ENCODE measurements at places on chromosomes 6 and 20.

DNA sequence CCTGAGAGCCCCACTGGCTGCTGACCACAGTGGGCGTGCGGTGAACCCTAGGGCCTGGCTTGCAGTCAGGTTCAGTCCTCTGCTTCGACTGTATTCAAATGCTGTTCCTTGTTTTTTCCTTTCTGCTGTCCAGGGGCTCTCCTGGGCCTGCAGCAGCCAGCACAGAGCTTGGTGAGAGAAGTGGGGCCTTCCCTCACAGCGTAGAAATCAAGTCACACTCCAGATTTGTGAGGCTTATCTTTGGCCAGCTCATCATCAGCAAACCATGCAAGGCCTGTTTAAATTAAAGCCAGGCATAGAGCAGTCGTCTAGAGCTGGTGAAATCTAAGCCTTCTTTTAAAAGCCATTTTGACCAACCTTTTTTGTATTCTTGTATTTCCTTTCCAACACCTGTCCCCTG is 8.4 kb downstream of the FAM120B start:
- no peak for DNase-seq

DNA sequence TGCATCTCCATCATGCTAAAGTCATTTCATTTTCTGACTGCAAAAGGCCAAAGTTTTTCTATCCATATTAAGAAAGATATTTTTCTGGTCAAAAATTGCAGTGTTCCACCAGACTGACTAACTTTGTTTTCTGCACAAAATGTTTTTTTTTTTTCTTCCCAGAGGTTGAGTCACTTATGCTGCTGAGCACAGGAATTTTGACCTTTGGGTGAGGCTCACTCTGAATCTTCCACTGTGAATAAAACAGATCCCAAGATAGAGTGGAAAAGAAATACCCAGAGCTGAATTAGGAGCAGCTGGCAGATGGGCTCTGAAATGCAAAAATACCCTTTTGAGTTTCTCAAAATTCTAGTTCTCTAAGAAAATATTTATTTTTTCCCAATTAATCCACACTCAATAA is 996.8 kb downstream of the KIF16B start:
- DNase-seq = no peak

DNA sequence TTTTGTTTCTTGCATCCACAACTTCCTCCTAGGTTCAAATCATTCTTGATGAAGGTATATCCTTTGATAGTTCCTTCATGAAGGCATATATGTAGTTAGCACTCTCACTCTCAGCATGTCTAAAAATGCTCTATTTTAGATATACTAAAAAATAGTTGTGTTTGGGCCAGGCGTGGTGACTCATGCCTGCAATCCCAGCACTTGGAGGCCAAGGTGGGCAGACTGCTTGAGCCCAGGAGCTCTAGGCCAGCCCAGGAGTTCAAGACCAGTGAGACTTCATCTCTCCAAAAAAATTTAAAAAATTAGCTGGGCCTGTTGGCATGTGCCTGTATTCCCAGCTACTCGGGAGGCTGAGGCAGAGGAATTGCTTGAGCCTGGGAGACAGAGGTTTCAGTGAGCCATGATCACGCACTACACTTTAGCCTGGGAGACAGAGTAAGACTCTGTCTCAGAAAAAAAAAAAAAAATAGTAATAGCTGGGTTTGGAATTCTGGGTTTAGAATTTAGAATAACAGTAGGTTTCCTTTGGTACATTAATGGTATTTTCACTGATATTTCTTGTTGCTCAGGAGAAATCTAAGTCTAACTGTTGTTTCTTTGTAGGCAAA is 7.0 kb downstream of the SERAC1 start:
- no peak for DNase-seq

- DNase-seq = no peak
Measured at GRCh38 chr20:50848846-50849673, 54.2 kb downstream of the BCAS4 start.

DNA sequence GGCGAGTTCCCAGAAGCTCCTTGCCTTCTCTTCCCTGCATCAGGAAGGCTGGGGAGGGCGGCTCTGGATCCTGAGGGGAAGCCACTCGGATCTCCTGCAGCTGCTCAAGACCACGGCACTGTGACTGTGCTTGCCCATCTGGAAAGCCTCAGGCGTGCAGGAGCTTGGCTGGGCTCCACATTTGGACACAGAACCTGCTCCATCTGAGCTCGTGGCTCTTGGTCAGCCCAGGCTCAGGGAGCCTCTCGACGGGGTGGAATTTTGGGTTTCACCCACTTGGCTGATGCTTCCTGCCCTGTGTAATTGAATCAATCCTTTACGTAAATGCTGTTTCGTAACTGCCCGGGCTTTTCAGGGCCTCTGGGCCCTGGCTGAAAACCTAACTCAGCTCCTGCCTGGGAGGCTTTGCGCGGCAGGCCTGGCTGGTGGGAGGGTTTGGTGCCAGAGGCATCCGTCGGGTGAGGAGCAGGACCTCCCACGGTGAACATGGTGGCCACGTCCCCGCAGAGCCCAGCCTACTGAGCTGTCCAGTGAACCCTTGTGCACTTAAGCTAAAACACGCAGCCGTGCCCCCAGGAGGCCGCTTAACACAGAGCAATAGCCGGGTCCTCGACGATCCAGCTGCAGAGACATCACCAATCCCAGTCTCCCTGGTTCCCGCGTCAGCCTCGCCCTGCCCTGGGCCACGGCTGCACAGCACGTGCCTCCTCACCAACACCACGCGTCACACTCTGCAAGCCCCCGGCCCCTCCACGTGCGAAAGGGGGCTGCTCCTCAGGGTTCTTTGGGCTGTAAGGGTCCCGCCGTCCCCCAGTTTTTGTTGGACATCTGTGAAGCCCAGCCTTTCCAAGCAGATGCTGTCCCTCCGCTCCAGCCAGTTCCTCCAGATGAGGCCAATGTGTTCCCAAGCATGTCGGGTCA is 241.0 kb downstream of the DLL1 start:
- DNase-seq = no peak

- DNase-seq = no peak
Measured at GRCh38 chr20:35257175-35257909, 20.6 kb downstream of the MMP24OS start.

- no peak for DNase-seq
Measured at GRCh38 chr6:43695215-43695966, 7.8 kb upstream of the MRPS18A start.

DNA sequence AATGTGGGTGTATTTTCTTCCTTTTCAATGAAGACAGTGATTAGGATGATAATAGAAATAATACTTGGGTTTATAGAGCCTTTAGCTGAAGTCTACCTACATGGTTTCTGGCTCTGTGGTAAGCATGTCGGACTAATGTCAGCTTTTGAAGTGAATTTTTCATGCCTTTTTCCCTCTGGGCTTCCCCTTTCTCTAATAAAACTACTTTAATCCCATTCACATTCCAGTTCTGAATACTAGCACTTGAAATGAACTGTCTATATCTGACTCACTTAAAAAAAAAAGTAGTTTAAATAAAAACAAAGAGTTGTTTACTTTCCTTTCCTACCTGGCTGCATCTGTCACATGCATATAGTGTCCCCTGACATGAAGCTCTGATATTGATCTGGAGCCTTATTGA is 545.9 kb upstream of the FLRT3 start:
- DNase-seq = no peak

GRCh38 chr6:166866839-166867637 is 89.3 kb downstream of the RNASET2 start:
- no peak for DNase-seq

GRCh38 chr6:83062225-83062624 is 3.4 kb downstream of the UBE3D start:
- DNase-seq = no peak

DNA sequence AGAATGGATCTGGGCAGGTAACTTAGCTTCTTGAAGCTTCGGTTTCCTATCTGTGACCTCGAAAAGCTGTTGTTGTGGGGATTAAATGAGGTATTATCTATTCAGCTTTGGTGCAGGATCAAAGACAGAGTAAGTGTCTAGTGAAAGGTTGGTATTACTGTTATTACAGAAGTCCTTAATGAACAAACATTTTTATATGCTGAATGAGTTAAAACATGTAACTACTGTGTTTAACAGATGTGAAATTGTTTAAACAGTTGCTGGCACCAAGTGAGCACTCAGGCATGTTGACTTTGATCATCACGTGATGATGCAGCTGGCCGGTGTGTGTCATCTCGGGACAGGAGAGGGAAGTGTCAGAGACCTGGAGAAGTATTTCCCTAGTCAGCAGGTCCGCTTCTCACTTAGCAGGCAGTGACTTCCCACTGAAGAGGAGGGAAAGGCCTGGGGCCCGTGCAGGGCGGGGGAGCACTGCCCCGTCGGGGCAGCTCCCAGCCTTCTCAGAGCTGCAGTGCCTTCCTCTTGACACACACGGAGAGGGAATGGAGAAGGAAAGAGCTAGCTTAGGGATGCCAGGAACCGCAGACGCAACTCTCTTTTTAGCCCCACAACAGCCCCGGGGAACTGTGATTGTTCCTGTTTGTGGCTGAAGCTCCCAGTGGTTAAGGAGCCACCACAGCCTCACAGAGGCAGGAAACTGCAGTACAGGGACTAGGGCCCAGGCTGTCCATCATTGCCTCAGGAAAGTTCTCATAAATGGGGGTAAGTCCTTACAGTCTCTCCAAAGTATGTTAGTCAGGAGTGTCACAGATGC is 18.0 kb downstream of the TUBB2A start:
- DNase-seq = peak; percentile 26

- DNase-seq = peak; percentile 84
Measured at GRCh38 chr6:2862712-2863181, 21.1 kb upstream of the SERPINB1 start.

DNA sequence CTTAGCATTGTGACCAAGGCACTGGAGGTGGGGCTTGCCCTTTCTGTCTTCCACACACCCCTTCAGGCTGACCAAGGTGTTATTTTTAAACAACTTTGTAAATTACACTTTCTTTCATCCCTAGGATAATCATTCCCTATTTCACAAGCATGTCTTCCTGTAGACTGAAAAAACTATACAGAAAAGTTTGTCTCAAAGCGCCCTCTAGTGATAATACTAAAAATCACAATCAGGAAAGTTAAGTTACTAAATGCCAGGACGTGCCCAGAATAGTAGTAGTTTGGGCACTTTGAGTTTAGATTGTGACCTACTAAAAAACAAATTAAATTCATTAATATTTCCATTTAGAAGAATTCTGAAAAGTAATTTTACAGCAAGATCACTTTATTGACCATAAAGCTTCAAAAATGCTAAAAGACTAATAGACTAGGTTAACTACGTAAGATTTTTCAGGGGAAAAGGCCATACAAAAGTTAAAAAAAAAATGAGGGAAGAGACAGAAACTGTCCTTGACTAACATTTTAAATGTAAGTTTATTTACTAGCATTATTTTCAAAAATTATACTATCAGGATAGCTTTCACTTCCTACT is 123.3 kb upstream of the DUSP22 start:
- no peak for DNase-seq

GRCh38 chr6:152896923-152897322 is 85.9 kb downstream of the FBXO5 start:
- no peak for DNase-seq

DNA sequence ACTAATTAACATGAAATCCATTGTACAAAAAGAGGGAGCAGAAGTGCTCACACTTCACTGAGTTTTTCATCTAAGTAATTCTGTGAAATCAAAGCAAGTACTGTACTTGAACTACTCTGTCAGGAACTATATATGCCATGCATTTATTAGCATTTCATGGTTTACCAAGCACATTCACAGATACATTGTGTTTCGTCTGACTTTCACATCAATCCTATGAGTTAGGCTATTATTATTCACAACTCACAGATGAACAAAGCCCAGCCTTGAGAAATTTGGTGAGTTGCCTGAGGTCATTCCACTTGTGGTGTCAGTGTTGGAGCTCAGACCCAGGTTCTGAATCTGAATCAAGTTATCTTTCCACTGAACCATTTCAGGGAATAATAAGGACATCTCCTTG is 33.7 kb upstream of the TENT5A start:
- no peak for DNase-seq

- peak; percentile 13 for DNase-seq
Measured at GRCh38 chr6:86937219-86938079, at the start of gene HTR1E. Gene HTR1E (plus strand): TSS chr6:86937528. CDS start chr6:87015335, 77,807 bp downstream.

GRCh38 chr6:140320081-140321080 is 945.9 kb upstream of the CITED2 start:
- peak; percentile 4 for DNase-seq

DNA sequence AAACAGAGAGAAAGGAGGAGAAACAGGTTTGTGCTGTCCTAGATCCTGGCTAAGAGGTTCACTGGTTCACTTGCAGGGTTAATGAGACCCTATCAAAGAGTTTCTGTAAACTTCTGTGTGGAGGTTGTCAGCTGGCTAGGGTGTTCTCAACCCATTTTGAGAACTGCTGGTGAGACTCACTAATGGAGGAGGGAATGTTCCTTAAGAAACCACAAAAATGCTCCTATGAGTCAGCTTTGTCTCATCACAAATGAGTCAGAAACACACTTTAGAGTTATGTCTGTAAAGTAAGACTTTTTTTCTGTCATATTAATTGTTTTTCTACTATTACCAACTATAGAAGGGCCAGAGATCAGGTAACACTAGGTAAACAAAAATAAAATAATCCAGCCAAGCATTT is 884.4 kb downstream of the PHF3 start:
- no peak for DNase-seq

- no peak for DNase-seq
Measured at GRCh38 chr6:130708338-130708737, 118.9 kb upstream of the SMLR1 start.

GRCh38 chr6:153001767-153002612 is 519 bp downstream of the MTRF1L start:
- DNase-seq = peak; percentile 38

DNA sequence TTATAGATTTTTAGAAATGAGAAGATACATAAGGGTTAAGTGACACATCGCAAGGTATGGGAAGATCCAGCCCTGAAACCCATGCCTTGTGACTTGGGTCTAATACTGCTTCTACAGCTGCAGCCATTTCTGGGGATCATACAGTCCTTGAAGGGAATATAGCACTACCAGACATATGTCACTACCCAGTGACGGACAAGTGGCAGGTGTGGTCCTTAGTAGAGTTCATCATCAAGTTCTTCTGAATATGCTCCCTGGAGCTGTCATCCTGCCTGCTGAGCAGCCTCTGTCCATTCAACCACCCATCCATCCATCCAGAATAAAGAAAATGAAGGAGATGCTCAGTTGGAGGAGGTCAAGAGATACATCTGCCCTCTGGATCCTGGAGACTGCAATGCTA is 118.6 kb upstream of the ASF1A start:
- DNase-seq = no peak

All from GM06990 (cell line).